Vein endothelial cell (primary cell): ENCODE measurements at places on chromosomes 1 and 21. TPM values are rescaled to one million over a fixed set of nuclear protein-coding genes. Genes with fewer than 3 reads are reported as not detected.

The NUDT4B gene
- total RNA-seq = 131 and 173 TPM in 2 replicates

The CD1B gene
- not detected in 2 replicates for total RNA-seq

The CD2 gene
- total RNA-seq = not detected in 2 replicates

The FUCA1 gene
- total RNA-seq = 11.0 and 12.7 TPM in 2 replicates

The RYR2 gene
- 0.10 TPM in 1 of 2 replicates, not detected in the other for total RNA-seq

The NBPF20 gene
- 1.6 and 2.9 TPM in 2 replicates for total RNA-seq
